ENCODE measurements at places on chromosomes 3 and 15. TPM values are rescaled to one million over a fixed set of nuclear protein-coding genes. Genes with fewer than 3 reads are reported as not detected.

DNAH1 gene
- total RNA-seq, result 17.5 TPM

SH2D7 gene
- total RNA-seq, result not detected

SEMA3F gene
- total RNA-seq, result 0.32 TPM

IL12A gene
- total RNA-seq, result not detected

ADAMTSL3 gene
- total RNA-seq, result not detected

TMEM158 gene
- not detected for total RNA-seq

SKOR1 gene
- not detected for total RNA-seq

MORC1 gene
- total RNA-seq, result not detected

PRICKLE2 gene
- total RNA-seq, result not detected
